ENCODE measurements at places on chromosomes 1 and 21. TPM values are rescaled to one million over a fixed set of nuclear protein-coding genes. Genes with fewer than 3 reads are reported as not detected.
A peak's percentile ranks its signal among the peaks of the same experiment; 100 is the strongest.

The REG4 gene
- 2.5 TPM for total RNA-seq

The RHBDL2 gene
- not detected for total RNA-seq

The OR2G6 gene
- not detected for total RNA-seq

DNA sequence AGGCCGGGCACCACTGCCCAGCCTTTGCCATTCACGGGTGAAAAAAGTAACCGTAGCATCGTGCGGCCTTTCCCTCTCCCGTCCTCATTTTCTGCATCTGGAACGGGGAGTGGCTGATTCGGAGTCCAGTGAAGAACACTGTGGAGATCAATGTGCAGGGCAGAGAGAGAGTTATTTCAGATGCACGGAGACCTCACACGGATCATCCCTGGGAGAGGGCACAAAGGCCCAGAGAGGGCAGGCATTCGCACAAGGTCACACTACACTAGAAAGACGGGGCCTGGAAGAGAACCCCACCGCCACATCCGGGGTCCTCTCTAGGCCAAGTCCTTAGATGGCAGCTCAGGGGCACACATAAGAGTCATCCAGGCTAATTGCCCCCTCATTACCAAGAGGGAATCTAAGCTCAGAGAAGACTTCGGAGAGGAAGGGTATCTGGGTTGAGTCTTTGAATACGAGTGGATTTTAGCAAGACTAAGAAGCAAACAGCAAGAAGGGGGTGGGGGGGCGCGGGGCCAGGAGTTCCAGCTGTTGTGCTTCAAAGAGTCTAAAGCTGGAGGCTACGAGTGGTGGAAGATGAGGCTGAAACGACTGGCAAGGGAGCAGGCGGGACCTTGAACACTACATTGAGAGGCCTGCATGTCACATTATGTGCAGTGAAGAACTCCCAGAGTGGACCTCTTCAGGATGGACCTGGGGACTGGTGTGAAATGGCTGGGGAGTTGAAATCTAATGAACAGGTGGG is 857 bp downstream of the GPX7 start:
- H3K36me3 ChIP-seq, result no peaks in the 10 kb centered on the region
- H3K4me3 ChIP-seq, result peak overlapping the region; percentile 80
- H3K27ac ChIP-seq, result peak overlapping the region; percentile 66
- no peaks in the 10 kb centered on the region for H3K27me3 ChIP-seq
- H3K4me1 ChIP-seq, result peaks cover 40% of the 10 kb centered on the region
- DNase-seq, result peak; percentile 21

DNA sequence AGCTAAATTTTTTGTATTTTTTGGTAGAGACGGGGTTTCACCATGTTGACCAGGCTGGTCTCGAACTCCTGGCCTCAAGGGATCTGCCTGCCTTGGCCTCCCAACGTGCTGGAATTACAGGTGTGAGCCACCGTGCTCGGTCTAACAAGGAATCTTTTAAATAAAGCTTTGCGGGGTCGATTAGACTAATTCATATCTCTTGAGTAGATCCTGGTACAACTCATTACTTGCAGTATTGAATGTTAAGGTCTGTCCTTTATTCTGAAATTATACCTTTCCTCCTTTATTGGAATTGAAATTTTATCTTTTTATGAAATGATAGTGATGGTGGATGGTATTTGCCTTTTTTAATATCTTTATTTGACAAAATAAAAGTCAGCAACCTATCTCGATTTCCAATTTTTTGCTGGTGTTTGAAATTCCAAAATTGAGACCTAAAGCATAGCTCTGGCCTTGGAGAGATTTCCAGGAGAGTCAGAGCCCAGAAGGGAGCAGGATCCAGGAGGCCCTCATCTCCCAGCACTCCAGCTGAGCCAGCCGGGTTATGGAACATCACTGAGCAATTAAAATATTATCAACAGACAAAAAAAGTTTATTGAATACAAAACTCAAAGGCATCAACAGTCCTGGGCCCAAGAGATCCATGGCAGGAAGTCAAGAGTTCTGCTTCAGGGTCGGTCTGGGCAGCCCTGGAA is 4.7 kb downstream of the S100A2 start:
- no peak overlapping the region for H3K4me3 ChIP-seq
- no peaks in the 10 kb centered on the region for H3K27me3 ChIP-seq
- H3K36me3 ChIP-seq, result no peaks in the 10 kb centered on the region
- peaks cover 7% of the 10 kb centered on the region for H3K4me1 ChIP-seq

GRCh38 chr1:233440951-233441401 is 113.5 kb downstream of the MAP3K21 start:
- H3K27ac ChIP-seq, result no peak overlapping the region
- no peak overlapping the region for H3K4me3 ChIP-seq
- no peak for DNase-seq
- H3K27me3 ChIP-seq, result no peaks in the 10 kb centered on the region
- H3K4me1 ChIP-seq, result no peaks in the 10 kb centered on the region

GRCh38 chr1:70685300-70686286 is 274.5 kb downstream of the CTH start:
- H3K4me1 ChIP-seq, result no peaks in the 10 kb centered on the region
- DNase-seq, result peak; percentile 31
- no peaks in the 10 kb centered on the region for H3K27me3 ChIP-seq
- H3K27ac ChIP-seq, result no peak overlapping the region
- H3K4me3 ChIP-seq, result no peak overlapping the region
- no peaks in the 10 kb centered on the region for H3K36me3 ChIP-seq

GRCh38 chr1:114033216-114033706 is 54.0 kb downstream of the OLFML3 start:
- no peaks in the 10 kb centered on the region for H3K27me3 ChIP-seq
- H3K4me1 ChIP-seq, result no peaks in the 10 kb centered on the region
- no peak for DNase-seq
- no peak overlapping the region for H3K27ac ChIP-seq
- no peak overlapping the region for H3K4me3 ChIP-seq

- H3K27me3 ChIP-seq, result no peaks in the 10 kb centered on the region
- H3K4me1 ChIP-seq, result no peaks in the 10 kb centered on the region
- no peak for DNase-seq
- no peak overlapping the region for H3K27ac ChIP-seq
- H3K4me3 ChIP-seq, result no peak overlapping the region
These were observed 113.8 kb downstream of the RRAGC start for GRCh38 chr1:38745476-38746401.

- no peak overlapping the region for H3K4me3 ChIP-seq
- no peaks in the 10 kb centered on the region for H3K27me3 ChIP-seq
- no peaks in the 10 kb centered on the region for H3K36me3 ChIP-seq
These were observed 104.8 kb downstream of the ETS2 start for GRCh38 chr21:38910390-38911067.

DNA sequence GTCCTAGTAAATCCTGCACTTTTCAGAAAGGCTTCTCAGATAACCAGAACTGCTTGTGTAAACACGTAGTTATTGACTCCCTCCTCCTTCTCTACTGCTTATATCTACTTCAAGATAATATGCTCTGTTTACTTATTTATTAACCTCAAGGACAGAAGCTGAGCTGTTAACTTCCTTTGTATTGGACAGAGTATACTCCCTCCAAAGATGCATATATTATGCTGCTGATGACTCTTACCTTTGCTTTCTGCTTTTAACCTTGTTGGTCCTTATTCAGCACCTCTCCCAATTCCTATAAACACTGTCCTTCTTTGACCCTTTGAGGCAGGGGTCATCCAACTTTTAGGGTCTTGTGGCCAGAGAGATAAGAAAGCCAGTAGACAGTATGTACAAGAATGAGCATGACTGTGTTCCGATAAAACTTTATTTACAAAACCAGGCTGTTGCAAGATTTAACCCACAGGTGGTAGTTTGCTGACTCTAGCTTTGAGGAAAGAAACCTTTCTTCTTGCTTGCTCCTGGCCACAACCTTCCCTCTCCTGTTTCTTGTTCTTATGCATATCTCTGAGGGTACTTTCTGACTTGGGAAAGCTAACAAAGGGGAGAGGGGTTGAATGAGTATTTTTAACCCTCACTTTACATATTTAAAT is 4.9 kb downstream of the TPM3 start:
- no peak overlapping the region for H3K27ac ChIP-seq
- peaks cover 8% of the 10 kb centered on the region for H3K4me1 ChIP-seq
- no peaks in the 10 kb centered on the region for H3K36me3 ChIP-seq
- H3K27me3 ChIP-seq, result no peaks in the 10 kb centered on the region

- H3K4me3 ChIP-seq, result no peak overlapping the region
- H3K27ac ChIP-seq, result no peak overlapping the region
- no peak for DNase-seq
These were observed 171.4 kb upstream of the ZP4 start for GRCh38 chr1:238061967-238062613.

- no peak overlapping the region for H3K4me3 ChIP-seq
- DNase-seq, result no peak
- no peaks in the 10 kb centered on the region for H3K4me1 ChIP-seq
- no peaks in the 10 kb centered on the region for H3K27me3 ChIP-seq
These were observed 150.7 kb upstream of the CD34 start for GRCh38 chr1:208061632-208062031.
